ENCODE measurements at places on chromosomes 16 and 17.

DNA sequence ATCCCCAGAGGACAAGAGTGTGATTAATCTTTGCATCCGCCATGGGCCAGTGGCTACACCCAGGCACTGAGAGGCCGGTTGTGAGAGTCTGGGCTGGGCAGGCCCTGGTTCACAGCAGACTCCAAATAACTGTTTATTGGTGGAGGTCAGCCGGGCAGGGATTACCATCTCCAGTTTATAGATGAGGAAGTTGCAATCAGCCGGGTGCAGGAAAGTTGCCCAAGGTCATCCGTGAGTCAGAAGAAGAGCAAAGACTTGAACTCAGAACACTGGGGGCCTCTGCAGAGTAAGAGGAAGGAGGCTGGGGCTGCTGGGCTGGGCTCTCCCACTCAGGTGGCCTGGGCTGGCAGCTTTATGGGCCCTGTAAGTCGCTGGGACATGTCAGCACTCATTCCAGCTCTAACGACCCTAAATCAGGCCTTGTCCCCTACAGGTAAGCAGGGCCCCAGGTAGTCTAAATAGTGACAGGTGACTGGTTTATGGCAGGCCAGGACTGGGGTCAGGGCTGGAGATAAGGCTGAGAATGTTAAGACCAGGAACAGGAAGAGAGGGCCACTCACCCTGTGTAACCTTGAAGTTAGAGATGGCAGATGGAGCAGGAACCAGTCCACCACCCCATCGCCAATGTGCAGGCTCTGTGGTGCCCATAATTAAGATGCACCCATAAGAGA, 2.1 kb upstream of the CA4 start:
- no peak for DNase-seq

DNA sequence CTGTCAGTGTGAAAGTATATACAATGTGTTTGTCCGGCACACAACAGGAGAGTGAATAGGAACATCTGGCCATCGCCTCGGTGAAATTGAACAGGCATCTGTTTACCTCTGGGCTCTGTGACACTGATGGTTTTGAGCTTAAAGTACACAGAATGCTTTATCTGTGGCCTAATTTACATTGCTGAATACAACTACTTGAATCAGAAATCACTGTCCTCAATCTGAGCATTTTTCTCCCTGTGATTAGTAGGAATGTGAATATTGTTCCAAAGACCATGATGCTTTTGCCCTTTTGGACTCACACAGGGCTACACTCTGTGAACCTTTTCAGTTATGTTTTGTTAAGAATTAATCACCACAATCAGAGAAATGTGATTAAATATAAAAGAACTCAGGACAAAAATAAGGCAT, 323.0 kb upstream of the TBX2 start:
- no peak for DNase-seq

DNA sequence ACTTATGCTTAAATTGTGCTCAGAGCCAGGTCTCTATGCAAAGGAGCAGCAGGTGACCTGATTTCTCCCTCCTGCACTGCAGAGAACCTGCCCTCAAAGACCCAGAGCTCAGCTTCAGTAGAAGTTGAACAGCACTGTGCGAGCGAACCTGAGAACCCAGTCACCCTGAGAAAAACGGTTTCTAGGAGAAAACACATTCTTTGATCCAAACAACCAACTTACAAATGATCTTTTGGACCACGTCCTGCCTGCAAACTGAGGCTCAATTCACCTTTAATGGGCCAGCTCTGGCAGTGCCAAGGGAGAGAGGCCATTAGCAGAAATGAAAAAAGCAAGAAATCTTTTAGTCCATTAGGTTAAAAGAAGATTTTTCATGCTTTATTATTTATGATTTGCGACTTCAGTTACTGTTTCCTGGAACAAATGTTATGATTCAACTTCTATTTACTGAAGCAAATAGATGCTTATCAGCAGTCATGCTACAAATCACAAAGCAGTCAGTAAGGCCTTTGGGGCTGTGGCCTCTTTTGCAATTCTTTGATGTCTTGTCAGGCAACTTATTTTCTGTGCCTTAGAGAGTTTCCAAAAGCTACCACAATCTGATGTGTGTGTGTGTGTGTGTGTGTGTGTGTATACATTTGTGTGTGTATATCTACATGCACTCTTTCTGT, 65.7 kb upstream of the LRRC37A3 start:
- peak; percentile 18 for DNase-seq

DNA sequence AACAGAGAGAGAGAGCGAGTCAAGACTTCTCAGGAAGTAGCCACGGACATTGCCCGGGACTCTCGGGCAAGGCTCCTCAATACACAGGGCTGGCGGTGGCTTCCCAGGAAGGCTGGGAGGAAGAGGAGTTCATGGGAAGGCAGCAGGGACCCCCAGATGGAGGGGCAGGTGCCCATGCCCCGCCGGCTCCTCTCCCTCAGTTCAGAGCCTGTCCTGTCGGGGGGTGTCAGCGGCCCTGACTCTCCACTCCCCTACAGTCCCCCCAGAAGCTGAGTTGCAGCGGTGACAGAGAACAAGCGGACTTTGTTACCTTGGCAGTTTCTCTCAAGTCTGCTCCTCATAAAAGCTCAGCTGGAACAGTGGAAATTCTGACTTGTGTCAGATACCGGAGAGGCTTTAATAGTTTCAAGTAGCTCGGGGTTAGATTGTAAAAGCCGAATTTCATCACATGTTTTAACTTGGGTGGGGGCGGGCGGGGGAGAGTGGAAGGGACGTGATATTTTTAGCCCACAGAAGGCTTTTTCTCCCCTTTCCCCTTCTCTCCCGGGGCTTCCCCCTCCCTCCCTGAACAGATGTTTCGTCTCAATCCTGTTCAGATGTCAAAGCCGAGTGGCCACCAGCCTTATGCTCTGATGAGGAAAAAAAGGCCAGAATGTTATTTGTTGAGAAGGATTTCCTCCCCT, 65.2 kb downstream of the NKD1 start:
- DNase-seq: no peak

DNA sequence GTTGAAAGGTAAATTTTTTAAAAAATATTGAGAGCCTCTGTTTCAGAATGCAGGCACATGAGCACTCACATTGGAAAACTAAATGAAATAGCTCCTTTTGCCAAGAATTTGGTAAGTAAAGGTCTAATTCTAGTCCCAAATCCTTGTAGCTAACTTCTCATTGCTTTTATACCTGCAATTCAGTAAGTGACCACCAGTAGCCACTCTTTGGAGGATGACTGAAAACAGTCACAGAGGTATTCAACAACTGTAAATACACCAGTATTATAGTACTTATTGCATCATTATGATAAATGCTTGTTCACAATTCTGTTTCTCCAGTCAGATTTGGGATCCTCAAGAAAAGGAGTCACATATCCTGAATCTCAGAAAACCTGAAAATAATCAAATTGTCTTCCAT, 562.4 kb upstream of the CDH11 start:
- no peak for DNase-seq

DNA sequence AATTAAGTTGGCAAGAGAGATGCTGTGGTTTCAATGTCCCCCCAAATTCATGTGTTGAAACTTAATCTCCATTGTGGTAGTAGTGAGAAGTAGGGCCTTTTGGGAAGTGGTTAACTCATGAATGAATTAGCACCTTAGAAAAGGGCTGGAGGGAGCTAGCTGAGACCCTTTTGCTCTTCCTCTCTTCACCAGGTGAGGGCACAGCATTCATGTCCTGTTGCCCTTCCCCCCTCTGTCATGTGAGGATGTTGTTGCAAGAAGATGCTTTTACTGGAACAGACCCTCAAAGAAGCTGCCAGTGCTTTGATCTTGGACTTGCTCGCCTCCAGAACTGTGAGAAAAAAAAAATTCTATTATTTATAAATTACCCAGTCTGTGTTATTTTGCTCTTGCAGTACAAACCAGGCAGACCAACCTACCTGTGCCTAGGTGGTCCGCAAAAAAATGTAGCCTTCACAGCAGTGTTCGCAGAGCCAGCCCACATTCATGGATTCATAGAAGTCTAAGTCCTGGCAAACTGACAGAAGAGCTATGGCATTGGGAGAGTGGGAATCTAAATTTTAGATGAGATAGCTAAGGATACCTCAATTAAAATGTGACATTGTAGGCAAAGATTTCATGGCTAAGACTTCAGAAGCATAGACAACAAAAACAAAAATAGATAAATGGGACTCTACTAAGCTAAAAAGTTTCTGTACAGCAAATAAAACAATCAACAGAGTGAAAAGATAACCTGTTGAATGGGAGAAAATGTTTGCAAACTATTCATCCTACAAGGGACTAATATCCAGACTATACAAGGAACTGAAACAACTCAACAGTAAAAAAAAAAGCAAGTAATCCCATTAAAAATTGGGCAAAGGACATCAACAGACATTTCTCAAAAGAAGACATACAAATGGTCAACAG, 32.0 kb upstream of the ABCA5 start:
- no peak for DNase-seq

DNA sequence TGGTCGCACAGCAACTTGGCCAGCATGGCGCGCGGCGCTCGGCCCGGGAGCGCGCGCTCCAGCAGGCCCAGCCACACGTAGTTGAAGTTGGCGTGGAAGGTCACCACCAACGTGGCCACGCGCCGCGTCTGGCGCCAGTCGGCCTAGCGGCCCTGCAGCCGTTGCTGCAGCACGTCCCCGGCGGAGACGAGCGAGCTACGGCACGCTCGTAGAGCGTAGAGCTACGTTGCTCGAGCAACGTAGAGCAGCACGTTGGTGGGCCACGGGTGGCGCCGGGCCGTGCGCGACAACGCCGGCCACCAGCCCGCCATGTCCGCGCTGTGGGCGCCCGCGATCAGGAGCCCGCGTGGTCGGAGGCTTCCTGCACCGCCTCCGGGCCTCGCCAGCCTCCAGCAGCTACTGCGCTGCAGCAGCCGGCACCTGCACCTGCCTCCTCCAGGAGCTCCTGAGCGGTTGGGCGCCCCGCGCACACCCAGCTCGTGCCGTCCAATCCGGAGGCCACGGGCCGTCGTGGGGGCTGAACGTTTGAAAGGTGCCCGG, 13.4 kb upstream of the SULT1A1 start:
- DNase-seq: no peak

DNA sequence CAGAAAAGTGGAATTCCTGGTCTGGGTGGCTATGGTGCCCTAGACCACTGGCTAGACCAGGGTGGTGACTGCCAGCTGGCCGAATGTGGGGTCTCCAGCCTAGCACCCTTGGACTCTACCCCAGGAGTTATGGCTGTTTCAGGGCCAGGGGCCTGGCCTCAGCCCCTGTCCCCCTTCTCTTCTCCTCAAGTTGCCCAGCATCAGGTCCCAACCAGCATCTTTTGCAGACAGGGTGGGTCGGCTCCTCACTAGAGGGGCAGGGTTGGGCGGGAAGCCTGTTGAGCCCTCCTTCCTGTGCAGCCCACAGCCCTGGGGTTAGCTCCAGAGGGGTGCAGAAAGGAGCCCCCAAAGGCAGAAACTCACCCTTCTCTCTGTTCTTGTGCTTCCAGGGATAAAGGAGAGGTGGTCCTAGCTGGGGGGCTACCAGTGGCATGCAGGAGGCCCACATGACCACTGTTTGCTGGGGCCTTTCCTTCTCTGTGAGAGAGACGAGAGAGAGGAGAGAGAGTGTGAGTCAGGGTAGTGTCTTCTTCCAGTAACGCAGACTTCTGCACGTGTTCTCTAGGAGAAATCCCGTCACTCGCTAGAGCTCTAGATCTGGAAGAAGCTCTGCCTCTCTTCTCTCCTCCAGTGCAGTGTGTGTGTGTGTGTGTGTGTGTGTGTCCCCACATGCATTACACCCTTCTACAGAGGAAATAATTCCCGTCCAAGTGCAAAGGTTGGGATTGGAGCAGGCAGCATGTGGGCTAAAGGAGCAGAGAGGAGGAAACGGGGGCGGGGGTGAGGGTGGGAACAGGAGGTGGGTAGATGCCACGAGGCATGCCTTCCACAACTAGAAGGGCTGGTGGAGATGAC, 209.4 kb downstream of the SEC14L1 start:
- DNase-seq: no peak

GRCh38 chr16:29306943-29307597, 99.4 kb downstream of the NPIPB11 start:
- no peak for DNase-seq

DNA sequence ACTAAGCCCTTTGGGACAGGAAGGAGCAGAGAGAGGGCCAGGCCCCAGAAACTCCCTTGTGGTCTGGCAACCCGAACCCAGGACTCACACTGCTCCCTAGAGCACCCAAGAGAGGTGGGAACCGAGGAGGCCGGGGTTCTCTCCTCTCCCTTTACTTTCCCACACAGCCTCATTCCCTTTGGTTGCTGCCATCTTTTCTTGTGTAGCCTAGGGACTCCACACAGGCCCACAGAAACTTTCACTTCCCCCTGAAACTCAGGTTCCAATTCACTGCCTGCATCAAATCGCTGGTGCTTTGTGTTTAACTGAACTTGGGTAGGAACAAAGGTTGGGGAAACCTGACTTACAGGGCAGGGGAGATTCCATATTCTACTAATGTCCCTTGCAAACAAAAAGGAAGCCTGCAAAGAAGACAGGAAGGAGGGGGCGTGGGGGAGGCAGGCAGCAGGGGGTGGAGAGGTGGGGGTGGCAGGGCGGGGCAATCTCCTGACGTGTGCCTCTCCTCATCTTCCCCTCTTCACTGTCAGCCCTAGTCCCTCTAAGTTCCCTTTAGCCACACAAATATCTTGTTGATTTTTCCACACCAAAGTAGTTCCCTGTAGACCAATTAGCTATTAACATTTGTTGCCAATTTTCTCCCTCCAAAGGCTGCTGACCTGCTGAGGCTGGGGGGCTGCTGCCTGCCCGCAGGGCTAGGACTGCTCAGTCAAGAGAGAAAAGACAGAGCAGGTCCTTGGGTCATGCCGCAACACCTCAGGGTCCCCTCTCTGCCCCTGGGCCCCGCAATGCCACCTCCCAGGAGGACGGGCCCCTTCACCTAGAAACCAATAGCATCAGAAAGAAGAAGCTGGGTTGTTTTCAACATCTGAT, 8.0 kb downstream of the ST3GAL2 start:
- DNase-seq: no peak

GRCh38 chr17:9104370-9105041, 83.2 kb downstream of the NTN1 start:
- DNase-seq: peak; percentile 14

- no peak for DNase-seq
These were observed 13.0 kb downstream of the PITPNC1 start for GRCh38 chr17:67390006-67390645.

- no peak for DNase-seq
These were observed 3.9 kb upstream of the GNG13 start for GRCh38 chr16:804193-805048.

DNA sequence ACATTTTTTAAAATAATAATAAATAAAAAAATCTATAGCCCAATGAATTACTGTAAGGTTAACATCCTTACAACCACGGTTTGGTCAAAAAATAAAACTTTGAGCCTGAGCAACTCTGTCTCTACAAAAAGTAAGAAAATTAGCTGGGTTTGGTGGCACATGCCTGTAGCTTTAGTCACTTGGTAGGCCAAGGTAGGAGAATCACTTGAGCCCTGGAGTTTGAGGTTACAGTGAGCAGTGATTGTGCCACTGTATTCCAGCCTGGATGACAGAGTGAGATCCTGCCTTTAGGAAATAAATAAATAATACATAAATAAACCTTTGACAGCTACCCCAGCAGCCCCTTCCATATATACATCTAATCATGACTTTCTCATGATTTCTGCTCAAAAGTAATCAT, 26.9 kb upstream of the PHAF1 start:
- no peak for DNase-seq

GRCh38 chr16:84575914-84576313, 42.0 kb downstream of the COTL1 start:
- no peak for DNase-seq

- no peak for DNase-seq
These were observed 7.8 kb downstream of the CA4 start for GRCh38 chr17:60157487-60158040.
